ENCODE measurements at places on chromosomes 5 and 9.

- DNase-seq = no peak
Measured at GRCh38 chr5:82707741-82708140, 369.5 kb downstream of the TMEM167A start.

DNA sequence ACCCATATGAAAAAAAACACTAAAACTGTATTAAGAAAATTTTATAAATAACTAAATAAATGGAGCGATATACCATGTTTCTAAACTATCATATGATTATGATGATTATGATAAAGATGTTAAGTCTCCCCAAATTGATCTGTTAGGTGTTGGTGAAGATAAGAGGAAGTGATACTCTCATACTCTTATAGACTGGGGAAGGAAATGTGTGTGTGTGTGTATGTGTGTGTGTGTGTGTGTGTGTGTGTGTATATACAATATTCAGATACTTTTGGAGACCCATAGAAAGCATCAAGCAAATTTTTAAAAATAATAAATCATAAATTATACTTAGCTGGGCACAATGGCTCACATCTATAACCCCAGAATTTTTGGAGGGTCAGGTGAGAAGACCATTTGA, 62.9 kb downstream of the TMEM232 start:
- DNase-seq = no peak

GRCh38 chr9:138071731-138072130, 194.1 kb downstream of the CACNA1B start:
- no peak for DNase-seq

DNA sequence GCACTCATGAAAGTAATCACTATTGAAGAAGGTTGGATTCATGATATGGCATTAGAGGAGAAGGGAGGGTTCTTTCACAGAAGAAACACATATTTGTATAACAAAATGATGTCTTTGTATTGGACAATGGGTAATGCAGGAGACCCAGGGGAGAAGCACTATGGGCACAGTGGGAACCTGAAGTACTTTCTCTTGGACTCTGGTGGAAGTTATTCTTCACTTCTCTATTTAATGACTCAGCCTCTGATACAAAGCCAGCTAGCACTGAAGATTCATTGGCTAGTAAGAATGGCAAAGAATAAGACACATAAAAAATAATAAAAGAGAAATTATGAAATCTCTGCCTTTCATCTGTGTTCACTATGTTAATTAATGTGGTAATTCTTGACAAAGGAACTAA, 149.9 kb upstream of the PRR16 start:
- DNase-seq = no peak

DNA sequence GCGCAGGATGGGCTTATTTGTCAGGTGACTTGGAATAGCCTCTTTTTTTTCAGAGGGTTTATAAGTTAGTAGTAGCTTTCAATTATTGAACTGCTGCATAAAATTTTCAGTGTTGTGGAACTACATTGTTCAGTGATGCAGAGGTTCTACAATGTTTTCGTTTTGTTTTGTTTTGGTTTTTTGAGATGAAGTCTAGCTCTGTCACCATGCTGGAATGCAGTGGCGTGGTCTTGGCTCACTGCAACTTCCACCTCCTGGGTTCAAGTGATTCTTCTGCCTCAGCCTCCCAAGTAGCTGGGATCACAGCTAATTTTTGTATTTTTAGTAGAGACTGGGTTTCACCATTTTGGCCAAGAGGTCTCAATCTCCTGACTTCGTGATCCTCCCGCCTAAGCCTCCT, 22.0 kb downstream of the NUP188 start:
- DNase-seq = no peak

- peak; percentile 14 for DNase-seq
Measured at GRCh38 chr9:37329576-37329975, 92.9 kb upstream of the GRHPR start.

DNA sequence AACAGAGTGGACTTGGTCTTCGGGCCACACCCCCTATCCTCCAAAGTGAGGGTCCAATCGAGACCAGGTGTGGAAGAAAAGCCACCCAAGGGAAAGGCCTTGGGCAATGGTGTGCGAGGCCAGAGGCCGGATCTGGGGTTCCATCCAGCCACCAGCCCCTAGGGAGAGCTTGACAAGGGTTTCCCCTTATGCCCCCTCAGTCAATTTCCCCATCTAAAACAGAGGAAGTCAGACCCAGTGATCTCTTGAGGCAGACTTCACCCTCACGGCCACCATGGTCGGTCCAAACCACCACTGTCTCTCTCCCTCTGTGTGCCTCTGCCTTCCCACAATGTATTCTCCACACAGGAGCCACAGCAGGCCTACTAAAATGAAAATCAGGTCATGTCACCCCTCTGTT, 82.9 kb downstream of the C5orf15 start:
- DNase-seq = no peak

DNA sequence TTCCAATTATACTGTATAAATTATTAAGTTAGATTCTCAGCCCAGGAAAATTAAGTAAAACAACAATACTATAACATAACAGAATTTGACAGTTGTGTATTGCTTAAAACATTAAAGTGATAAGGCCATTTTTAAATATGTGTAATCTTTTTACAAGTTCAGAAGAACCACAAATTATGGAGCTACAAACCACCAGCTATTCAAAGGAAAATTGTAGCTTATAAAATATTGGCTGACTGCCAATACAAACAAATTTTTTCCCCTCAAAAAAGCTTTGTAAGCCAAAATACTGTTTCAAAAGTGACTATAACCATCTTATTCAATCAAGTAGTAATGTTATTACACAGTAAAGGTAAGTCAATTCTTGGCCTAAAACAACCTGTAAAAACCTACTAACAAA, 21.9 kb downstream of the STRBP start:
- peak; percentile 14 for DNase-seq

DNA sequence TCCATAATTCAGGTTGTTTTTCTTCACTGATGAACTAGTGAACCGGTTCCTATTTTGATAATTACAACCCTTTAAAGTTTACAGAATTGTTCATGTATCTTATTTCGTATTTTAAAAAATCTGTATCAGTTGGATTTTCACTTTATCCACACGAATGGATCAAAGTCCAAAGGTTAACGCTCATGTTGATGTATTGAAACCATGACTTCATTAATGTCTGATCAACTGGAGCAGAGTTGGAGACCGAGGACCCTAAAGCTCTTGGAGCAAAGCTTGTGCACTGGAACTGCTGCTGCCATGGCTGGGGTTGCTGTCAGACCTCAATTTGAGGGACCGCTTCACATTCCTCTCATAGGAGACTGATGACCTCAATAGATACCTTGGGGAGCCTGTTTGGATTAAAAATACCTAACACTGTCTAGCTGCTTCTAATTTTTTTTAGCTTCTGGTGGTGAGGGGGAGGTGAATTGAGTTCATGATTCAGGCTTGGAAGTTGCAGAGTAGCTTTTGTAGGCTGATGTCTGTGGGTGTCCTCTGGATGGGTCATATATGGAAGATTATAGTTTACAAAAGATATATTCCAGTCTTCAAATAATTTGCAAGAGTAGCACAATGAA, 45.1 kb downstream of the KIAA1958 start:
- no peak for DNase-seq

DNA sequence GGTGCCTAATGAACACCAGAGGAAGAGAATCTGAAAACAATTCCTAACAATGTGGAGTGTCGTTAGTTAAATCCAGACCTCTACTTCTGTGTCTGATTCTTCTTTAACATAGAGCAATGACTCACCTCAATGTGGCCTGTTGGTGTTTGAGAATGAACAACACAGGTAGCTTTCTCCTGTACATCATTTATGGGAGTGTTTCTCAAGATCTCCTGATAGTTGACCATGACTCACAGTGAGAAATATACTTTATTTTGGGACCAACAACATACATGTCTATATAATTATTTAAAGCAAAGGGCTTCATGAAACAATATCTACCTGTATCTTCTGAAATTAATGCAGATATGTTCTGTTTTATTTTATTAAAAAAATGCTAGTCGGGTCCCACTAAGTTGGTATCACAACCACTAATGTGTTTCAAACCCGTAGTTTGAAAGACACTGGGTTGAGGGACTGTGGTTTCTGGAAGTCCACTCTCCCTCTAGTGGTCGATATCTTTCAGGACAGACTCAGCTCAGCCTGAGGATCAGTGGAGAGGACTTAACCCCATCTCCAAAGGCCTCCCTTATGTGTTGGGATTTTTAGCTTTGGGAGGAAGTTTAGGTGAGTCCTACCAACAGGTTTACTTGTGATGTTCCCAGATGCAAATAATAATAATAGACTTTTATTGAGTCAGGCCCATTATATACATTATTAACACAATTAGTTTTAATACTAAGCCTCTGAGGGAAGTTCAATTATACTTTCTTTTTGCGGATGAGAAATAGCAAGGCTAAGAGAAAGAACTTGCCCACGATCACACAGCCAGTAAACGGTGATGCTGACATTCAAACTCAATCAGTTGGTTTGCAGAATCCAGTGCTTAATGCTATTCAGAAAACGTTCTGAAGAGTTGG, 70.0 kb upstream of the KLF9 start:
- peak; percentile 29 for DNase-seq

- DNase-seq = no peak
Measured at GRCh38 chr5:134784241-134784920, 25.8 kb downstream of the DDX46 start.

DNA sequence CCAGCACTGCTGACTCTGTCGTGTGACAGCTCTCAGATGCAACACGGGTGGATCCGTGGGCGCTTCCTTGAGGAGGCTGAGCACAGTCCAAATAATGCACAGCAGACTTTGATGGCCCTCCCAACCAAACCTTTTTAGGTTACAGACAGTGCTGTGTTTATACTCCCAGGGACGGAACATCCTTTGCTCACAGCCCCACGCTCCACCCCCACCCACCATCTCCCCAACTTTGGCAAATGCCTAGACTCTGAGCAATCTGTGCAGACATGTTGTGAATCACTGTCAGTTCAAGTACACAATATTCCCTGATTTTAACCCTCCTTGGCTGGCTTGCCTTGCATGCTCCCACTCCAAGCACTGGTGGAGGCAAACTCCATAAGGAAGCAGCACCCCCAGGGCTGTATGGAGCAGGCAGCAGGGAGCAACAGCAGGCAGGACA, 324.6 kb downstream of the MLLT3 start:
- DNase-seq = no peak

DNA sequence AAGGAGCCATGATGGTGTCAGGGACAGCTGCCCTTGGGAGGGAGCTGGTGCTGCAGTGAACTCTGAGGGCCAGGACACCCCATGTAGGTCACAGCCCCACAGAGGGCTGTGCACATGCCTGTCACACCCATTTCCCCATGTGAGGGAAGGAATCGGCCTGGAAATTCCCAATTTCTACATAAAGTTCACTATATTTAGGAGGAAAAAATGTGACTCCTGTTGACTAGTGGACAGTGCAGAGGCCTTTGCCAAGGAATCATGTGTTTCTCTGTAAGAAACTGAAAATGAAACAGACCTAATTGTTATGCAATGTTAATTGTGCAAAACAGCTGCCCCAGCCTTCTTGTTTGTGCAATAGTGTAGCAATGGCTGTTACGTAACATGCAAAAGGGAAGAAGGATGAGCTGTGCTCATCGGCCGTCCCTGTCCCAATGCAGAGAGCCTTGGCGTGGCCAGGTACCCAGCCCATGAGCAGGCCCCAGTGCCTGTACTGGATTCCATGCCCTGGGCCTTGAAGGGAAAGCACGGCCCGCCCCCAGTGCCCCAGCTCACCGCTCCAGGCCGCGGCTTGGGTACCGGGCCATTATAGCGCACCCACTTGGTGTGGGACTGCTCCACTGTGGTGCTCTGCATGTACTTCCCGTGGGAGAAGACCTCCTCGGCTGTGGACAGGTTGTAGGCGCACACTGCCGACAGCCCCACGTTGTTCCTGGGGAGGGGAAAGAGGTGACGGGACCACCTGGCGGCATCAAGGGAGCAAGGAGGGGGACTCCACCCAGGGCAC, 70.0 kb downstream of the SECISBP2 start:
- DNase-seq = peak; percentile 90

DNA sequence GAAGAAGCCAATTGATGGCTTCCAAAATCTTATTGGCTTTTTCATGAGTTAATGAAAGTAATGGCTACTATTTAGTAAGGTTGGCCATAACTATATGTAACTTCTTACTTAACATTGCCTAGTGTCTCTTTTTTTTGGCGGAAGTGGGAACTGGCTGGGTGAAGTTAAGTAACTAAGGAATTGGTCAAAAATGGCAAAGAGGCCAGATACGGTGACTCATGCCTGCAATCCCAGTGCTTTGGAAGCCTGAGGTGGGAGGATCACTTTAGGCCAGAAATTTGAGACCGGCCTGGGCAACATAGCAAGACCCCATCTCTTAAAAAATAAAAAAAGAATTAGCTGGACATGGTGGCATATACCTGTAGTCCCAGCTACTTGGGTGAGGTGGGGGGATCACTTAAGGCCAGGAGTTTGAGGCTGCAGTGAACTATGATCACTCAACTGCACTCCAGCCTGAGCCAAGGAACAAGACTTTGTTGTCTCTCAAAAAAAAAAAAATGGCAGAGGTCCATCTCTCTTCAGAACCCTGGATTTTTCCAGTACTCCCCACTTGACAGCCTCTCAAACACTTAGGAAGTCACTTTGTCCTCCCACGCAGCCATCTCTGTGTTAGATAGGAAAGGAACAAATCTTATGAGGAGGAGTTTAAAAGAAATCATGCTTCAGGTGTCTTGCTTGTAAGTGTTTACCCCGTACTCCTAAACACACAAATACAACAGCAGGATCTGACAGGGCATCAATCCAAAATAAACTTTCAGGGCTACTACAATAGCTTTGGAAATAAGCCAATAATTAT, 75.7 kb downstream of the TEK start:
- DNase-seq = peak; percentile 5

DNA sequence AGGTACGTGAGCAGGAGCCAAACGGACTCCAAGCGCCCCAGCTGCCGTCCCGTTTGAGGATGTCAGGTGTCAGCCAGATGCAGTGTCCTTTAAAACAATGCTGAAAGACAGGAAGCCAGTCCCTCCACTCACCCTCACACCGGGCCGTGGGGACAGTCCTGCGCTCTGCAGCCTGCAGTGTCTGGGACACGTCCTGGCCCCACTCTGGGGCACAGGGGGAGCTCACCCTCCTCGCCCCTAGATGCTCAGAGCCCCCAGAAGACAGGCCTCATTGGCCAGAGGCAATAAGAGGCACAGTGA, 79.7 kb downstream of the ZNF354C start:
- no peak for DNase-seq

DNA sequence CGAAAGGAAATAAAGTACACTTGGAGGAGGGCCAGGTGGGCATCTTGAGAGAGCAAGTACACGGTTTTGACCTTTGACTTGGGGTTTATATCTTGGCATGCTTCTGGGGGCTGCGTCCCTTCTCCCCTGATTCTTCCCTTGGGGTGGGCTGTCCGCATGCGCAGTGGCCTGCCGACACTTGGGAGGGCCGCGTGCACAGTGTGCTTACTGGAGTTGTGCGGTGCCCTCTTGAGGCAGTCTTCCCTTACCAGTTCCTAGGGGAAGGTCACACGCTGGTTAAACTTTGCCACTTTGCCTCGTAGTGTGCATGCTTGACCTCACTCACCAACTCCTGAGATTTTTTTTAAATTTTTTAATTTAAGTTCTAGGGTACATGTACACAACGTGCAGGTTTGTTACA, 4.3 kb upstream of the CLPTM1L start:
- DNase-seq = no peak

- DNase-seq = no peak
Measured at GRCh38 chr5:65149827-65150226, 331.9 kb downstream of the ADAMTS6 start.

GRCh38 chr9:68522954-68523353, 17.7 kb downstream of the TMEM252 start:
- DNase-seq = no peak
